ENCODE measurements at places on chromosomes 1 and 21. TPM values are rescaled to one million over a fixed set of nuclear protein-coding genes. Genes with fewer than 3 reads are reported as not detected.

The DYNLT5 gene
- 1.7 TPM for total RNA-seq

The TNFRSF4 gene
- 0.43 TPM for total RNA-seq

The STIL gene
- 21.2 TPM for total RNA-seq

The DAB1 gene
- not detected for total RNA-seq

The TSPAN2 gene
- total RNA-seq, result under 0.01 TPM

The ERG gene
- total RNA-seq, result not detected

The RIIAD1 gene
- total RNA-seq, result not detected

The TNNI3K gene
- 1.3 TPM for total RNA-seq

The ATF3 gene
- total RNA-seq, result 12.9 TPM

Data from fibroblast of villous mesenchyme (primary cell).